Astrocyte of the hippocampus (primary cell): ENCODE measurements at places on chromosomes 4 and X.

GRCh38 chr4:3348621-3349020, 55.8 kb downstream of the RGS12 start:
- no peak for DNase-seq

GRCh38 chr4:44487341-44487740, 38.7 kb upstream of the KCTD8 start:
- DNase-seq: no peak

- no peak for DNase-seq
Observed at GRCh38 chrX:16848541-16848940, 21.6 kb downstream of the RBBP7 start.

DNA sequence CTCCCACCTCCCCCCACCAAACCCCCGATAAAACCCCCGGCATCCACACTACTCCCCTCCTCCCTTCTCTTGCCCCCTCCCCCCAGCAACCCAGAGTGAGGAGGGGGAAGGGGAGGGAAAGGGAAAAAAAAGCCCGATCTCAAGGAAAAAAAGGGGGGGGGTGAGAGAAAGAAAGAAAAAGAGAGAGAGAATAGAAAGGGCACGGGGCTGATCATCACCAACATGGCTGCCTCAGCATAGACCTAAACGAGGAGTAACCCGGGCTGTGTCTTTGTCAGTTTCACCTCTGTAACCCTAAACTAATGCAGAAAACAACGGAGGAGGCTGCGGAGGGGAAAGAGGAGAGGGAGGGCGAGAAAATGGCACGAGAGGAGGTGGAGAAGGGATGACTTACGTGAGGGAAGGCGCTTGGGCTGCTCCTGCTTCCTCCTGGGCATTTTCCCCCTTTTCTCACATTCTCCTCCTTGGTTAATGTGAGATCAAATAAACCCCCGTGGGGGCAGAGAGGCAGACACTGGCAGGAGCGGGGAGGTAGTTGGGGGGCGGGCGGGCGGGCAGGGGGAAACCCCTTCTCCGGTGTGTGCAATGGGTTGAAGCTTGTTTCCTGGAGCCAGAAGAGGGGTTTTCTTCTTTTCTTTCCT, 532 bp downstream of the ZNF827 start:
- DNase-seq: peak; percentile 66

- no peak for DNase-seq
Observed at GRCh38 chr4:5222951-5223350, 171.7 kb downstream of the STK32B start.

GRCh38 chr4:64266263-64266662, 143.0 kb downstream of the TECRL start:
- DNase-seq: no peak

DNA sequence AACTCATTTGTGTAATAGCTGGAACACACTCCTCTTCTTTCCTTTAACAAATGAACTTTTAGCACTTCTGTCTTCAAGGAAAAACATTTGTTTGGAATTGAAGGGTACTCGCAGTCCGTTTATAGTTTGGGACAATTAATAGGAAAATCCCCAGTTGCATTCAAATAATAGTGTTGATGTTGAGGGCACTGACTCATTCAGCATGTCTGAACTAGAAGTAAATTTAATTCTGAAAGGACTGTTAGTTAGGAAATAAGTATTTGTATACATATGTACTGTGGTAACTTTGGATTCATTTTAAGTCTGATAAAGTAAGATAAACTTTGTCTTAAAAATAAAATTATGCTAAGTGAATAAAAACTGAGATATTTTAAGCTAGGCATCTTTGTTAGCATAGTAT, 27.2 kb downstream of the FAM199X start:
- peak; percentile 7 for DNase-seq

DNA sequence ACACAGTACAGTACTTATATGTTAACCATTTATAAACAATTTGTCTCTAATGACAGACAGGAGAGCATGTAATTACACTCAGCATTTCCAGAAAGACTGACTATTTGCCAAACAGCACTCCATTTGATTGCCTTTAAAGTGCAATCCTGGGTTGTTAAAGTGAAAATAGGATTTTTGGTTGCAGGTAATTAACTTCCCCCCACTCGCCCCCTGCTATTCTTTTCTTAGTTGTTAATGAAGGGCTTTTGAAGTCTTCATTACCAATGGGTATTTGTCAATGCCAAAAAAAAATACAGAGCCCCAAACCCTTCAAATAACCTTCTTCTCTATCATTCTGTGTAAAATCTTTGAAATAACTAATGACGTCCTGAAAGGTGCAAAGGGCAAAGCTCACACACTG, 825.6 kb downstream of the STPG2 start:
- DNase-seq: no peak

- DNase-seq: no peak
Observed at GRCh38 chr4:74266081-74266480, 42.2 kb upstream of the EPGN start.

DNA sequence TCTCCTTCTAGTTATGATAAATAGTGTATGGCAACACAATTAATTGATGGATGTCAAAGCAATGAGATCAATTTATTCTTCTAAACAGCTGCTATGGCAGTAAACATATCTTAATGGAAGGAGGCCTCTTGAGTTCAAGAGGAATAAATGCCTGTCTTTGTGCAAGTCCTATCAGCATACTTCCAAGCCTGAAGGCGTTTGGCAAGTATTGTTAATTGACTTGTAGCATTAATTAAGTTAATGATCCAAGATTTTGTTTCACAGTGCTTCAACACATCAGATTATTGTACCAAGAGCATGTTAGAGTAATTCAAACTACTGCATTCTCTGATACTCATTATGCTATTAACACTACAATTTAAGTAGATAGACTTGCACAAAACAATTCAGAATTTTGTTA, 144.8 kb downstream of the FAT4 start:
- DNase-seq: no peak

GRCh38 chr4:40058854-40059253, 2.2 kb downstream of the N4BP2 start:
- no peak for DNase-seq

DNA sequence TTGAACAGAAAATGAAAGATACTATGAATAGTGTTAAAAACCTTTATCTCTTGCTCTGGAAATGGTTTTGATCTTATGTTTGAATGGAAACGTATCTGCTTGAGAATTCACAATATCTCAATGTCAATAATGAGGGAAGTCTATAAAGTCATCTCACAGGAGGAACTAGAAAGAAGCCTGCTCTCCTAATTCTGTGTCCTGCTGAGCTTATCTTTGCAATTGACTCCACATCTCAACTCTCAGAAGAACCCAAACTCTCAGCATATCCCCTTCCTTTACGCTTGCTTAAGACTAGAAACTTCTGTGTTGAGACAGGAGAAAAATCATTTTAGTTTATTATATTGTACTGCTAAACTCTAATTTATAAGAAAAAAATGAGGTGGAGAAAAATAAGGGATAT, 8.3 kb upstream of the PF4V1 start:
- DNase-seq: no peak

DNA sequence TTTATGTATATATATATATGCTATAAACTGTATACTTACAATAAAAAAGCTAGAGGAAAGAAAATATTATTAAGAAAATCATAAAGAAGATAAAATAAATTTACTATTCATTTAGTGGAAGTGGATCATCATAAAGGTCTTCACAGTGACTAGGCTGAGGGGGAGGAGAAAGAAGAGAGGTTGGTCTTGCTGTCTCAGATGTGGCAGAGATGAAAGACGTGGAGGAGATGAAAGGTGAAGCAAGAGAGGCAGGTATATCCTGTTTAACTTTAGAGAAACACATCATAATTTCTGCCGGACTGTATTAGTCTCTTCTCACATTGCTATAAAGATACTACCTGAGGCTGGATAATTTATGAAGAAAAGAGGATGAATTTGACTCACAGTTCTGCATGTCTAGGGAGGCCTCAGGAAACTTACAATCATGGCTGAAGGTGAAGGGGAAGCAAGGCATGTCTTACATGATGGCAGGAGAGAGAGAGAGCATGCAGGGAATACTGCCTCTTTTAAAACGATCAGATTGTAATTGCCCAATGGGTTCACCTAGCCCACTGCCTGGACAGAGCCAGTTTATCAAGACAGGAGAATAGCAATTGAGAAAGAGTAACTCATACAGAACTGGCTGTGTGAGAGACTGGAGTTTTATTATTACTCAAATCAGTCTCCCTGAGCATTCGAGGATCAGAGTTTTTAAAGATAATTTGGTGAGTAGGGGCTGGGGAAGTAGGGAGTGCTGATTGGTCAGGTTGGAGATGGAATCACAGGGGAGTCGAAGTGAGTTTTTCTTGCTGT, 22.1 kb upstream of the RRAGB start:
- DNase-seq: no peak

DNA sequence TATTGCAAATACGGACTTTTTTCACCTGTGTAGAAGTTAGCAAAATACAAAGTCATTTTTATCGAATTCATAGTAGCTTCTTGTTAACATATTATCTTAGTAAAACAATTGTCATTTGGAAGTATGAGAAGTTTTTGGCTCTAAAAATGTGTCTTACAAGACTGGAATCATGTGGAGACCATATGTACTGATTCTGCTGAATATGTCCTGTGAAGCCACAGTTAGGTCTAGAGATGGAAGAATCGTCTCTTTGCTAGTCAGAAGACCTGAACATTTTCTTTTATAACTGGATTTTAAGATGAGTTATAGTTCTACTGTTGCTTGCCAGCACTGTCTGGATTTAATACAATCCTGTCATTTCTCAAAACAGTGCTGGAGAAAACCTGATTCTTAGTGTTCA, 29.0 kb downstream of the TMEM165 start:
- no peak for DNase-seq

DNA sequence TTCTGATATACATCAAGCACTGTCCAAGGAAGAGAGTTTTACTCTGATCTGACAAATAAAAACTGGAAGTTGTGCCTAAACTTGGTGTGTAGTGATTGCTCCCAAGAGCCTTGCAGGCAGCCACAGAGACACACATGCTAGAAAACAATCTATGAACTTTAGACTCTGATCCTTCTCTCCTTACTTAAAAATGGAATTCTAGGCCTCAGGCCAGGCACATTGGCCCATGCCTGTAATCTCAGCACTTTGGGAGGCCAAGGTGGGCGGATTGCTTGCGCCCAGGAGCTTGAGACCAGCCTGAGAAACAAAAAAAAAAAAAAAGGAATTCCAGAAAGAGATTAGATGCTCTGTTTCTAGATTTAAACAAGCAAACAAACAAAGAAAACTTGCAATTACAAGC, 45.6 kb upstream of the S100G start:
- DNase-seq: no peak

GRCh38 chr4:152352215-152352614, 183.7 kb downstream of the FBXW7 start:
- no peak for DNase-seq

GRCh38 chr4:130029442-130029841, 933.5 kb downstream of the C4orf33 start:
- no peak for DNase-seq

DNA sequence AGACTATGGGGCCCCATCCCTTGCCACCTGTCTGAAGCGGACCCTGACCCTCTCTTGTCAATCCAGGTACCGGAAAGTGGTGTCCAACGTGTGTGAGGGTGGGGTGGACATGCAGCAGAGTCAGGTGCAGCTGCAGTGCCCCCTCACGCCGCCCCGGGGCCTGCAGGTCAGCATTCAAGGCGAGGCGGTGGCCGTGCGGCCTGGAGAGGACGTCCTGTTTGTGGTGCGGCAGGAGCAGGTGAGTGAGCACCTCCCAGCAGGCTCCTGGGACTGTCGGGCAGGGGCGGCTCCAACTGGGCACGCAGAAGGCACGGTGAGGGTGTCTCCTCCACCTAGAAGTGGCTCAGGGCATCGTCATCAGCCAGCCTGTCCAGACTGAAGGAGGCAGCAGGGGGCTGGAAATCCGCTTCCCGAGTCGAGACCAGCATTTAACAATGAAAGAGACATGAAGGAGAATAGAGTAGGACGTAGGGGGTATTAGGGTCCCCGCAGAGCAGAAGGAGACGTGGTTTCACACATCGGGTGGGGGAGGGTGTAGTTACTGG, 221.6 kb downstream of the AFAP1 start:
- no peak for DNase-seq

GRCh38 chr4:56316011-56316650, 71.2 kb downstream of the AASDH start:
- no peak for DNase-seq

DNA sequence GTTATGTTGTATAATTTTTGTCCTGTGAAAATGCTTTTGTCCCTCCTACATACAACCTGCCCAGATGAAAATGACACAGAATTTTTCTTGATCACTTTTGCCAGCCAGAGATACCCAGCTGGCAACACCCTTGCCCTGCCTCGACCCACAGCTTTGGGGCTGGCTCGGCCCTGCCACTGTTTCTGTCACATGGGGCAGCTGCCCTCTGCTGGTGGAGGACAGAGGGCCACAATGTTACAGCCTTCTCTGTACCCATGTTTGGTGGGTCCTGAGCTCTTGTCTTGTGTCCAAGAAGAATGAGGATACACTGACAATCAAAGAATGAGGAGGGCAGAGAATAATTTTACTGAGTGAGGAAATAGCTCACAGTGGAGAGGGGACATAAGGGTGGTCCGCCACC, 31.1 kb downstream of the BMP15 start:
- no peak for DNase-seq

- DNase-seq: no peak
Observed at GRCh38 chrX:104707042-104707441, 141.0 kb downstream of the IL1RAPL2 start.

- DNase-seq: no peak
Observed at GRCh38 chrX:21757960-21758359, at the start of gene SMPX. TSS of gene SMPX (minus strand) at chrX:21758116. CDS start at chrX:21754290, 3,826 bp downstream.

GRCh38 chr4:90081432-90082144, 45.6 kb upstream of the CCSER1 start:
- DNase-seq: no peak

- DNase-seq: no peak
Observed at GRCh38 chr4:89528526-89529133, 221.0 kb upstream of the GPRIN3 start.

DNA sequence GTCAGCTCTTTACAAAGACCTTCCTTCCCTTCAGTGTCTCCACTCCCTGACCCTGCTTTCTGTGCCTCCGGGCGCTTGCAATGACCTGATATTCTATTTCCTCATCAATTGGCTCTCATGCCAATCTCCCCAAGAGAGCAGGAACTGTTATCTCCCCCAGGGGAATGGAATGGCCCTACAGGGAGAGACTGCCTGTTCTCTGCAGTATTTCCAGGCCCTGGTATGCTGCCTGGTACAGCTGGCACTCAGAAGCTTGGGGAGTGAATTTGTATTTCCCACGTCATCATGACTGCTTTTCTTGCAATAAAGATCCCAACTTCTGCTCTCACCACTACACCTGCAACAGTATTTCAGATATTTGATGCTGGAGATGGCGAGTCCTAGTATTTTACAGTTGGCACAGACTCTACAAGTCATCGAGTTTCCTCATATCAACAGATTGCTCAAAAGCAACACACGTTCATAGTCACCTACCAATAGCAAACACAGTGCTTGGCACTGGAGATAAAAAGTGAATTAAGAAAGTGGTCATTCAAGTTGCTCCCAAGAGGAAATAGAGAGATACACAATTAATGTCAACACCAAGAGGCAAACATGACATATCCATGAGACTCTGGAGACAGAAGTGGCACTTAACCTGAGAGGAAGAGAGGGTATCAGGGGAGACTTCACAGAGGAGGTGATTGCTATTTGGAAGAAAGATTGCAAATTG, 90.5 kb upstream of the EGFL6 start:
- no peak for DNase-seq

- no peak for DNase-seq
Observed at GRCh38 chr4:176013476-176014247, 52.0 kb upstream of the WDR17 start.

- DNase-seq: peak; percentile 77
Observed at GRCh38 chr4:156959298-156959702, 12.3 kb downstream of the PDGFC start.

- DNase-seq: no peak
Observed at GRCh38 chr4:159420162-159421057, 317.5 kb downstream of the RAPGEF2 start.
